ENCODE measurements at places on chromosomes 2 and 18. TPM values are rescaled to one million over a fixed set of nuclear protein-coding genes. Genes with fewer than 3 reads are reported as not detected.
A peak's percentile ranks its signal among the peaks of the same experiment; 100 is the strongest.

DNA sequence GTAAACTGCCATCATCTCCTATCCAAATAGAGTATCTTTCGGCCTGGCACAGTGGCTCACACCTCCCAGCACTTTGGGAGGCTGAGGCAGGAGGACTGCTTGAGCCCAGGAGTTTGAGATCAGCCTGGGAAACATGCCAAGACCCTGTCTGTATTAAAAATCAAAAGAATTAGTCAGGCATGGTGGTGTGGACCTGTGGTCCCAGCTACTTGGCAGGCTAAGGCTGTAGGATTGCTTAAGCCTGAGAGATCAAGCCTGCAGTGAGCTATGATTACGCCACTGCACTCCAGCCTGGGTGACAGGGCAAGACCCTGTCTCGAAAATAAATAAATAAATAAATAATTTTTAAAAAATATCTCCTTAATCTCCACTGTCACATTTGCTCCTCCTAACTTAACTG lies 14.7 kb upstream of the ARPC2 start:
- H3K27me3 ChIP-seq: peaks cover 9% of the 10 kb centered on the region
- no peaks in the 10 kb centered on the region for H3K36me3 ChIP-seq
- H3K4me1 ChIP-seq: no peaks in the 10 kb centered on the region
- no peak overlapping the region for H3K27ac ChIP-seq

Gene ZNF521
- 0.16 TPM for total RNA-seq

DNA sequence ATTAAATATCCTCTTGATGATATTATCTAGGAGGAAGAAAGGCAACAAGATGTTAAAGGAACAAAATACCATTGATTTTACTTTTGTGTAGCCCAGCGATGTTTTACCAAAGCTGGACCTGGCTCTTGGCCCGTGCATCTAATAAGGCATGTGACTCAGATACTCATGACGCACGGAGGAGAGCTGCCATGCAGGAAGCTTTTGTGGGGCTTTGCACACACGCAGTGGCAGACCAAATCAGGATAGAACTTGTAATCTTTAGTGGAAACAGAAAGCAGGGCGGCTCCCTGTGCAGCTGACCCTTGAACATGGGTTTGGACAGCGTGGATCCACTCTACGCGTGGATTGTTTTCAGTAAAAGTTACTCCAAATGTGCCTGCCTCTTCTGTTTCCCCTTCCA lies 190.0 kb downstream of the NAPG start:
- no peaks in the 10 kb centered on the region for H3K27me3 ChIP-seq
- H3K4me3 ChIP-seq: no peak overlapping the region
- H3K36me3 ChIP-seq: no peaks in the 10 kb centered on the region
- no peak for DNase-seq

Gene HS6ST1
- 16.9 TPM for total RNA-seq

DNA sequence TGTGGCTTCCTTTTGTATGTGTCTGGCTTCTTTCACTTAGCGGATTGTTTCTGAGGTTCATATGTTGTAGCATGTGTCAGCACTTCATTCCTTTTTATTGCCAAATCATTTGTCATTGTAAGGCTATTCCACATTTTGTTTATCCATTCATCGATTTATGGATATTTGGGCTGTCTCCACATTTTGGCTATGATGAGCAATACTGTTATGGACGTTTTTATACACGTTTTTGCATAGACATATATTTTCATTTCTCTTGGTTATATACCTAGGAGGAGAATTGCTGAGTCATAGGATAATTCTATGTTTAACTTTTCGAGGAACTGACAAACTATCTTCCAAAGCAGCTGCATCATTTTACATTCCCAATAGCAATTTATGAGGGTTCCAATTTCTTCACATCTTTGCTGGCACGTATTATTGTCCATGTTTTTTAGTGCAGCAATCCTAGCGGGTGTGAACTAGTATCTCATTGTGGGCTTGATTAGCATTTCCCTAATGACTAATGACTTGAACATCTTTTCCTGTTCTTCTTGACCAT lies 48.1 kb upstream of the TBC1D8 start:
- H3K36me3 ChIP-seq: no peaks in the 10 kb centered on the region
- no peak for DNase-seq
- no peaks in the 10 kb centered on the region for H3K4me1 ChIP-seq
- no peak overlapping the region for H3K27ac ChIP-seq
- no peak overlapping the region for H3K4me3 ChIP-seq

DNA sequence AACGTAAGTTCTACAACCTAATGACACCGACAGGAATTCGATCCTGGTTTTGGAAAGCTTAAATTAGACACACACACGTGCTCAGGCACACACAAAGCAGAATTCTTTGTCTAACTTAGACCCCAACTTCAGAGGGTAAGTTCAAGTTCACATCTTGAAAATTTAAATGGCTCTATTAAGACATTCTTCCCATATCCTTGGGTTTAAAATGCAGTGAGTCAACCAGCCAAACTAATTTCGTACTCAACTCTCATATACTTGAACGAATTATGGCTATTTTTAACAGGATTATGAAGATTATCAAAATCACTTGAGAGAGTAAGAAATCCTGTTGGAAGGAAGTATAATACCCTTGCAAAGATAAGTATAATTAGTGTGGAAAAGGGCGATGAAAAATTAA lies 53.2 kb upstream of the ARL4C start:
- H3K36me3 ChIP-seq: no peaks in the 10 kb centered on the region
- peaks cover 7% of the 10 kb centered on the region for H3K4me1 ChIP-seq
- no peak overlapping the region for H3K27ac ChIP-seq
- no peak overlapping the region for H3K4me3 ChIP-seq
- peaks cover 32% of the 10 kb centered on the region for H3K27me3 ChIP-seq

Gene KRTCAP3
- total RNA-seq: 10.0 TPM

DNA sequence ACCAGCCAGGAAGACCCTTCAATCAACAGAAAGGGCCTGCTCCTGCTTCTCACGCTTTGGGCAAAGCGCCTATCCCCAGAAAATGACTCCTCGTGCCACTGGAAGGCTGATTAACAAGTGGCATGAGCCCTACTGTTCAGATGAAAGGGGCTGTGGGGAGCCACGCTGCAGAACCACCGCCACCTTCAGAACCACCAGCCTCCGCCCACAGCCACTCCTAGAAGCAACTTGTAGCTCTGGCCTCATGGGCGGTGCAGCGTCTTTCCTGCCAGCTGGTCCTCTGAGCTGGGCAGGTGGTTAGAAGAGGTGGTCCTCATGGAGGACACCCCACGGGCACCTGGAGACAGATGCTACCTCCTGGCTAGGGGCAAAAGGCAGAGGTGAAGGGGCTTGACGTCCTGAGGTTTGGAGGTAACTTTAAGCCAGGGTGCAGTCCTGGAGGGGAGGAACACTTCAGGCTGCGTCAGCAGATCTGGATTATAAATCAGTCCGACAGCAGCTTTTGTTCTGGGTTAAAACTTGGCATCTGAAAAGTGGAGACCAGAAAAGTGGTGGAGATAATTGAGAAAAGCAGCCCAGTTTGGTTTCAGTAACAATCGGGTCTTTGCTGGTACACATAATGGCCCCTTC lies 861 bp upstream of the SEMA4C start:
- DNase-seq: no peak
- no peaks in the 10 kb centered on the region for H3K36me3 ChIP-seq
- peak overlapping the region; percentile 78 for H3K4me3 ChIP-seq

DNA sequence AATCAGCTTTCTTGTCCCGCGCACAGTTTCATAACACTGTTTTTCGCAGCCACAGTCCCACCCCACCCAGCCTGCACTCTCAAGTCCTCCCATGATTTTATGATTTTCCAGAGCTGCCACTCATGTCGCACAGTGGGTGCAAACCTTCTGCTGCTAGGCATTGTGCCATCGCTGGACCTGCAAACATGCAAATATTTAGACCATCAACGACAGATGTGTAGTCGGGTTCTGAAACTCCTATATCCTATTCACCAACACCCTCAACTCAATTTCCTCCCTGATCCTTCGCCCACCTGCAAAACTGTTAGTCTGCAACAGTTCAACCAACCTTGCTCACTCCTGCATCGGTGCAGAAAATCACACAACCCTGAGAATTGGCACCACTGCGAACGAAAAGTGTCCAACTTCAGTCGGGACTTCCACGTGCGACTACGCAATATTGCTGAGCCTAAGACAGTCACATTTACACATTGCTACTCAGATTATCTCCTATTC lies 871 bp upstream of the ALS2 start:
- H3K4me1 ChIP-seq: peaks cover 17% of the 10 kb centered on the region
- H3K27me3 ChIP-seq: peaks cover 10% of the 10 kb centered on the region
- H3K27ac ChIP-seq: peak overlapping the region; percentile 95
- peaks cover 12% of the 10 kb centered on the region for H3K36me3 ChIP-seq

GRCh38 chr2:88159481-88159880 lies 10.7 kb upstream of the THNSL2 start:
- H3K4me3 ChIP-seq: no peak overlapping the region
- H3K27me3 ChIP-seq: no peaks in the 10 kb centered on the region

All from activated B cell treated with CpG ODN at 0.5 μM for 24 hours (primary cell).